ENCODE measurements at places on chromosomes 3 and 15.

- no peak for DNase-seq
These were observed 24.8 kb downstream of the CLDN11 start for GRCh38 chr3:170443457-170443856.

GRCh38 chr3:171165983-171166382 lies 139.5 kb upstream of the SLC2A2 start:
- DNase-seq, result peak; percentile 56

- no peak for DNase-seq
These were observed 48.4 kb upstream of the TRAK1 start for GRCh38 chr3:42042747-42043098.

GRCh38 chr3:10373686-10374261 lies 52.9 kb upstream of the SEC13 start:
- no peak for DNase-seq

DNA sequence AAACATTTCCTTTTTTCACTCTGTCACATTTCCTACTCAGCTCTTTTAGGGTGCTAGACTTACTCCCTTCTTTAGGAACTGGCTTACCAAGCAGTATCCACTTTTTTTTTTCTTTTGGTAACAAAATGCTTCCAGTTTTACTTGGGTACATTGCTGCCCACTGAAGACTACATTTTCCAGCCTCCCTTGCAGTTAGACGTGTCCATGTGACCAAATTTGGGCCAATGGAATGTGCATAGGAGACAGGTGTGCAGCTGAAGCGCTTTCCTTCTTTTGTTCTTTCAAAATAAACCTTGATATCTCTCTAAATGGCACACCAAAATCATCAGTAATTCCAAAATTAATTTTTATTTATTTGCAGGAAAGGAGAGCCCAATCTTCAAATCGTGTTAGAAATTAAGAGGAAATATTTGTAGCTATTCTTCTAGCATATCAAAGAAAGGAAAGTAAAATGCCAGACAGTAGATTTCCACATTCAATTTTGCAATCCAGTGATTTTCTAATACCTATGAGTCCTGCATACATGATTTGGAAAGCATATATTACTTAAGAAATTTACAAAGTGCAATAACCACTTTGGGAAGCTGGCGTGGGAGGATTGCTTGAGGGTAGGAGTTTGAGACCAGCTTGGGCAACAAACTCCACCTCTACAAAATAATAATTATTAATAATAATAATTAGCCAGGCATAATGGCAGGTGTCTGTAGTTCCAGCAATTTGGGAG lies 422.0 kb upstream of the FRG2C start:
- DNase-seq, result no peak

GRCh38 chr3:58470363-58471024 lies 21.4 kb upstream of the KCTD6 start:
- no peak for DNase-seq

- no peak for DNase-seq
These were observed 43.0 kb upstream of the UTS2B start for GRCh38 chr3:191373327-191373726.

GRCh38 chr15:87374339-87374738 lies 882.2 kb downstream of the NTRK3 start:
- no peak for DNase-seq

DNA sequence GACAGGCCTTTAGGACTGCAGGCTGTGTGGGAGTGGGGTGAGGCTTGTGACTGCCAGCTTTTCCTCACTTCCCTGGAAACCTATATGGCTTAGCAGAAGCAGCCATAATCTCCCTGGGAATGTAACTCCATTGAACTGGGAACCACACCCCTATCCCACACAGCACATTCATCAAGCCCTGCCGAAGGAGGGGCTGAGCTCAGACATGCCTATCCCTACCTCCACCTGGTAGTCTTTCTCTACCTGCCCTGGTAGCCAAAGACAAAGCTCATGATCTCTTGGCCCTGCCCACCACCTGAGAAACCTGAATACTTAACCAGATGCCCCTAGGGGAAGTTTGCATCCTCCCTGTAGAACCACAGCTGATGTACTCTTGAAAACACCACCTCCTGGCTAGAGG lies 219.8 kb downstream of the UNC13C start:
- no peak for DNase-seq

Data from activated CD4-positive, alpha-beta T cell treated with anti-CD3 and anti-CD28 coated beads, Interleukin-2, Interleukin-6, amounts not matched to agents 100 ng/mL and 50 ng/mL, durations not matched to agents 16 hours and 8 hours (primary cell).